Thoracic aorta (tissue), 2 donors: ENCODE measurements at places on chromosomes 3 and 15. TPM values are rescaled to one million over a fixed set of nuclear protein-coding genes. Genes with fewer than 3 reads are reported as not detected.

Gene RASL12
- 324 TPM for total RNA-seq

Gene MANF
- total RNA-seq = 48.5 TPM

Gene TMEM266
- not detected for total RNA-seq

Gene RBP2
- not detected for total RNA-seq

Gene CAPN3
- total RNA-seq = 19.8 TPM

Gene STRIT1
- not detected for total RNA-seq

DNA sequence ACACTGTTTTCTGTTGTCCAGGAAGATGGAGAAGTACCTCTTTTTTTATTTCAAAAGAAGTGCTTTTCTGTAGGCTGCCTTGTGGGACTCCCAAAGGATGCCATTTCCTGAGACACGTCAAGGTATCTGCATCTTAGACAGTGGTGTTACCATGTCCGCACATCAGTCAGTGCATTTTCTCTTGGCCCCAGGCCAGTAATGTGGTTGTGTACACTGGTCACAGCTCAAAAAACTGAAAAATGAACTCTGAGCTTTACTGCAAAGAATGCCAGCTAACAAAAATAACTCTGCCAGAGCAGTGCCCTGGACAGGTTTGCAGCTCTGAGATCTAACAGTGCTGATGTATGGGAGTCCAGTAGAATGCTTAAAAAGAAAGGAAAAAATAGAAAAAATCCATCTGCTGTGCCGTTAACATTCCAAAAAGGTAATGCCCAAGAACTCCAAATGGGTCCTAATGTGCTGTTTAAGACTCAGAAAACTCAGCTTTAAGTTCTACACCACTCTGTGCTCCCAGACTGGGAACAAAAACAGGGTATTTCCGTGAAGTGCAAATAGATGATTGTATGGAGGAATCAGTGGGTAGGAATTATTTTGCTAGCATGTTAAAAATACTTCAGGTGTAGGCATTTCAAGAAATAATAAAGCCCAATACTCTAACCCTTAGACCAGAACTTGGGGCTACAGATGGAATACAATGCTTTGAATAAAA lies 315.9 kb downstream of the FEZF2 start:
- DNase-seq = peak; percentile 15
- H3K27me3 ChIP-seq = no peaks in the 10 kb centered on the region
- peaks cover 16% of the 10 kb centered on the region for H3K4me1 ChIP-seq
- H3K27ac ChIP-seq = peak overlapping the region; percentile 57
- H3K36me3 ChIP-seq = no peaks in the 10 kb centered on the region

- peaks cover 78% of the 10 kb centered on the region for H3K4me1 ChIP-seq
- H3K36me3 ChIP-seq = peaks cover 3% of the 10 kb centered on the region
- H3K4me3 ChIP-seq = no peak overlapping the region
- H3K27me3 ChIP-seq = no peaks in the 10 kb centered on the region
Observed at GRCh38 chr15:66777596-66778313, 75.7 kb downstream of the SMAD6 start.

- H3K4me1 ChIP-seq = peaks cover 86% of the 10 kb centered on the region
- DNase-seq = no peak
- H3K36me3 ChIP-seq = no peaks in the 10 kb centered on the region
Observed at GRCh38 chr3:152295806-152296205, 27.1 kb downstream of the MBNL1 start.

- H3K4me3 ChIP-seq = no peak overlapping the region
- DNase-seq = no peak
- H3K36me3 ChIP-seq = no peaks in the 10 kb centered on the region
Observed at GRCh38 chr3:124939661-124940060, 5.1 kb upstream of the MUC13 start.

DNA sequence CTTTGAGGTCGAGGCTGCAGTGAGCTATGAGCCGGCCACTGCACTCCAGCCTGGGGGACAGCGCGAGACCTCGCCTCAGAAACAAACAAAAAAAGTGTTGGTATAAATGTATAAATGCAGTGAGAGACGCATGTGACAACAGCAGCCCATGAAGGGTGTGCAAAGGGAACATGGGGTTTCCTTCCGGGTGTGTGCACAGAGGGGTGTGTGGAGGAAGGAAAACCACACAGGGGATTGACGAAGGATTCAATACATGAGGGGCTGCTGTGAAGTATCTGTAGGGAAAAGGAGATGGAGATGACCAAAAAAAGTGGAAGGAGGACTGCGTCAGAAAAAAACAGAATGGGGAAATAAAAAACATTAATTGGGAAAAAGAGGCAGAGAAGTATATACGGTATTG lies 1.1 kb downstream of the MTFMT start:
- DNase-seq = no peak
- no peak overlapping the region for H3K27ac ChIP-seq
- no peaks in the 10 kb centered on the region for H3K27me3 ChIP-seq
- H3K4me1 ChIP-seq = peaks cover 8% of the 10 kb centered on the region
- peaks cover 5% of the 10 kb centered on the region for H3K36me3 ChIP-seq
- H3K4me3 ChIP-seq = peak overlapping the region; percentile 98

DNA sequence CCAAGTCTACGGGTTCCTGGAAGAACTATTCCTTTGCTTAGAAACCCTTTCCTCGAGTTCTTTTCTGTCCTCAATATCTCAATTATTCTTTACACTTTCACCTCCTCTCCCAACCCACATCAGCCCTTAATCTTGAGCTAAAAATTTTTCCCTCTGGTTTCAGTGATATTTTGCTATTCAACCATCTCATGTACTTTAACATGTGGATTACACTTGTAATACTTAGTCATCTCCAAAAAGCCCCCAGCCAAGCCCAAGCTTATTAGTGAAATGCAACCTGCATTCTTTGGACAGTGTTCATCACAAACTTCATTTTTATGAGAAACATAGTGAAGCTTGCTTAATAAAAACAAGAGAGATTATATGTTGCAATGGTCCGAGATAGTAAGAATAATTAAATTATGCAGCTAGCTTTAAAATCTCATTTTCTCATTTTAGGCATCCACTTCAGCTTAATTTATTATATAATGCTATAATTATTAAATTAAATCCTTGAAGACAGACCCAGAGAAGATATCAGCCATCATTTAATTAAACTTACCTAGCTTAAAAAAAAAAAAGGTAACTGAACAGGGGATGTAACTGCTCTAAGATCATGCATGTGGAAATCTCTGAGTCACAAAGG lies 534.5 kb upstream of the TBL1XR1 start:
- no peak overlapping the region for H3K4me3 ChIP-seq
- H3K36me3 ChIP-seq = no peaks in the 10 kb centered on the region
- no peak overlapping the region for H3K27ac ChIP-seq
- no peaks in the 10 kb centered on the region for H3K27me3 ChIP-seq
- no peak for DNase-seq

DNA sequence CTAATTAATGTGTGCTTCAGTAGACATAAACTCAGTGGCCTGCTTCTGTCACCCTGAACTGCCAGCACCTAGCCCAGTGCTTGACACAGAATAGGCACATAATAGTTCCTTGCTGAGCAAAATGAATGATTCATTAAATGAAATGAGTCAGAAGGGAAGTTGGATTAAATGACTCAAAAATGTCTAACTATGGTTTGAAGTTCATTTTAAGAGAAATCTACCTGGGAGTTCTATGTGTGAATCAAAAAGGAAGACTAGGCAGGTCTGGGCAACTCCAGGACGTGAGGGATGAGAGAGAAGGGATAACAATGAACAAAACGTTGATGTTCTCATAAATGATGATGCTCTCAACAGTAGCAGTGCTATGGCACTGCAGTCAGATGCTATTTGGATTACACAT lies 175.0 kb downstream of the CFAP20DC start:
- no peaks in the 10 kb centered on the region for H3K27me3 ChIP-seq
- no peak for DNase-seq
- H3K4me3 ChIP-seq = no peak overlapping the region

GRCh38 chr3:53023072-53023823 lies 22.6 kb downstream of the SFMBT1 start:
- H3K27ac ChIP-seq = no peak overlapping the region
- no peaks in the 10 kb centered on the region for H3K27me3 ChIP-seq
- no peak overlapping the region for H3K4me3 ChIP-seq
- no peaks in the 10 kb centered on the region for H3K4me1 ChIP-seq
- H3K36me3 ChIP-seq = no peaks in the 10 kb centered on the region

GRCh38 chr3:195003006-195003892 lies 267.7 kb downstream of the XXYLT1 start:
- H3K4me1 ChIP-seq = no peaks in the 10 kb centered on the region
- no peak for DNase-seq
- H3K27me3 ChIP-seq = no peaks in the 10 kb centered on the region
- H3K27ac ChIP-seq = no peak overlapping the region
- H3K36me3 ChIP-seq = no peaks in the 10 kb centered on the region

GRCh38 chr3:122415104-122415744 lies 638 bp downstream of the WDR5B start:
- DNase-seq = no peak
- peak overlapping the region; percentile 87 for H3K4me3 ChIP-seq
- peak overlapping the region; percentile 86 for H3K27ac ChIP-seq
- no peaks in the 10 kb centered on the region for H3K27me3 ChIP-seq
- no peaks in the 10 kb centered on the region for H3K36me3 ChIP-seq

DNA sequence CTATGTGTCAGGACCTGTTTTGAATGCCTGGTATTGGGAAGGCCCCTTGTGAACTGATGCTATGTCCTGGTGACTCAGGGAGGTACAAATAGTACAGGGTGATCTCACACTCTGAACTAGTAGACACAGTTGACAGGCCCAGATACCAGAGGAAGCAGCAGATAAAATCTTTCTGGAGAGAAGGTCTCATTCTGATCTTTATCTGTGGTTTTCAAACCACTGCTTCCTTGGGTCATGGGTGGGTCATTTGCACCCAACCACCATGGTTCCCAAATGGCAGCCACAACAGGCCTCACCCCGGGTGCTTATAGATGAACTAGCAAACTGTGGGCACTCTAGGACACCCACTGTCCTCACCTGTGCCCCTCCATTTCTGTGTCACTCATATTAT lies 43.4 kb downstream of the PXYLP1 start:
- no peaks in the 10 kb centered on the region for H3K36me3 ChIP-seq
- no peak for DNase-seq

GRCh38 chr15:94736236-94736635 lies 504.9 kb downstream of the MCTP2 start:
- no peaks in the 10 kb centered on the region for H3K27me3 ChIP-seq
- no peak overlapping the region for H3K4me3 ChIP-seq
- no peaks in the 10 kb centered on the region for H3K36me3 ChIP-seq
- no peak for DNase-seq
- H3K4me1 ChIP-seq = no peaks in the 10 kb centered on the region
